ENCODE measurements at places on chromosomes 5 and 9.

DNA sequence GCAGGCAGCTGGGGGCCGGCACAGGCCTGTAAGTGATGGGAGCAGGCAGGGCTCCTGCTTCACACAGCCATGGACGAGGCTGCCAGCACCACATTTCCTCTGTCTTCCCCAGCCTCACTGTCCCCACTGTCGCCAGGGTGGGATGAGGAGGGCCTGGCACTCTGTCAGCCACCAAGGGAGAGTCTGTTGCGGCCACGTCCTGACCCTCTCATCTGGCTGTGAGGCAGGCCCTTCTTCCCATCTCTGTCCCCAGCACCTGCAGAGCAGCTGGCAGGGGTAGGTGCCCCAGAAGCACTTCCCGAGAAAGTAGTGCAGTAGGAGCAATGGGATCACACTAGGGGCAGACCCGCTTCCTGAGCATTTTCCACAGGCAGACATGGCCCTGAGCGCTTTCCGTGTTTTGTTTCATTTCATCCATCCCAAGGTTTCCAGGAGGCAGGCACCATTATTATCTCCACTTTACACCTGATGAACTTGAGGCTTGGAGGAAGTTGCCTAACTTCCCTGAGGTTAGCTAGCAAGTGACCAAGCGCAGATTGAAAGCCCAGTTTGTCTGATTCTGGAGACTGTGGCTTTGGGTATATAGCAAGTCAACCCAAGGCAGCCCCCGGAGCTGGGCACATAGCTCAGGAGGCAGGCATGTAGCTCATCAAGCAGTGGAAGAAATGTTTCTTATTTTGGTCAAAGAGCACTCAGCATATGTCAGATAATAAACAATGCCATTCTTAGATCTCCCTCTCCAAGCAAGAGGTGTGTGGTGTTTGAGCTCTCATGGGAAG is 202.4 kb downstream of the DAB2IP start:
- no peak for DNase-seq

GRCh38 chr5:101206534-101206933 is 303.5 kb upstream of the ST8SIA4 start:
- no peak for DNase-seq

DNA sequence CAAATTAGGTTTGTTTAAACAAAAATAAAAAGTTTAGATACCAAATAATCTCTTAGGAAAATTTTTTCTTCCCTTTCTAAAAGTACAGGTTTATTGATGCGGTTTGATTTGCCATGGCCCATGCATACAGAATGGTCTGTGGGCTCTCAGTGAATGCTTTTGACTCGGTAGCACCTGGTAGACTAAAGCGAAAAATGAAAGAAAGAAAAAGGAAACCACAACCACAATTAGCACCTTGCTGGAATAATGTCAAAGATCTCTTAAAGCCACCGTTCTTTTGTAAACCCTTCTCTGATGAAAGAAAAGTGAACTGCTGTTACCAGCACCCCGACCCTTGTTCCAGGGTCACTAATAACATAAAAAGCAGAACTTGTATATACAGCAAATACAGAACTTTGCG is 157.9 kb downstream of the NFIB start:
- no peak for DNase-seq

GRCh38 chr5:135234666-135235401 is 164.2 kb downstream of the MACROH2A1 start:
- DNase-seq, result no peak

- no peak for DNase-seq
These were observed 109.9 kb downstream of the EDIL3 start for GRCh38 chr5:84274585-84275468.

- no peak for DNase-seq
These were observed 40.0 kb downstream of the CPLANE1 start for GRCh38 chr5:37208883-37209797.

- DNase-seq, result no peak
These were observed 40.2 kb upstream of the WWC1 start for GRCh38 chr5:168251259-168251658.

DNA sequence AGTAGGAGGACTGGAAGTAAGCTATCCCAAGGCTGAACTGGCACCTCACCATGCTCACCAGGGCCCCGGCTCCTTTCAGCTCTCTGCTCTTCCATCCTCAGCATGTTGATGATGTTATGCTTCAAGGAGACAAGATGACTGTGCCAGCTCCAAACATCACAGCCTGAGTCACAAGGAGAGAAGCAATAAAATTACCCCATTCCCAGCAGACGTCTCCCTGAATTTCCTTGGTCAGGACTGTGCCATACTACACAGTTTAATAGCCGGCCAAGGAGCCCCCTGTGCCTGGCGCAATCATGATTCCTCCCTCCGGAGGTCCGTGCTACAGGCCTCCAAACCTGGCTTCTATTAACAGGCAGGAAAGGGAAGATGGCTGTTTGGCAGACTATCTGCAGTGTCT is 51.2 kb upstream of the ROR2 start:
- no peak for DNase-seq
